ENCODE measurements at places on chromosomes 13 and 19.

- no peak for DNase-seq
These were observed 20.0 kb upstream of the AMER2 start for GRCh38 chr13:25192052-25192451.

- no peak for DNase-seq
These were observed 1.3 kb upstream of the RSPH6A start for GRCh38 chr19:45816236-45817009.

DNA sequence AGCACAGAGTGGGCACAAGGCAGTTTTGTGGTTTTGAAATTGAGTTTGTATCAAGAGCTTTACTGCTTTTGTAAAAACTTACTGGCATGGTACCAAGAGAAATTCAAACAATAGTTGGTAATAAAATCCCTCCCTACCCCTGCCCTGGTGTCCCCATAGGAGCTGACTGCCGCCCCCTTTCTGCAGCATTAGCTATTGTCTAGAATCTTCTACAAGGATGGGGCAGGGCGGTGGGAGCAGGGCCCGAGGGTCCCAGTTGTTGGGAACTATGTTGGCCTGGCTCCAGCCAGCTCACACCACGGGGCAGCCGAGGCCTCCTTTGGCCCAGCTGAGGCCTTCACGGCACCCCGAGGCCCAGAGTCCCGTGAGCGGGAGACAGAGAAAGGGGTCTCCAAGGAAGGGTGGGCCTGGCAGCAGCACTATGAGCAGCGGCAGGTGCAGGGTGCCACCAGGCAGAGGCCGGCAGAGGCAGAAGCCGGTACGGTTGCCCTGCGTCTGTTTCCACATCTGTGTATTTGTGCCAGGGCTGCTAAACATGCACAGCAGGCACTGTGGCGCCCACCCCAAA is 57.9 kb downstream of the KDM4B start:
- DNase-seq: no peak

DNA sequence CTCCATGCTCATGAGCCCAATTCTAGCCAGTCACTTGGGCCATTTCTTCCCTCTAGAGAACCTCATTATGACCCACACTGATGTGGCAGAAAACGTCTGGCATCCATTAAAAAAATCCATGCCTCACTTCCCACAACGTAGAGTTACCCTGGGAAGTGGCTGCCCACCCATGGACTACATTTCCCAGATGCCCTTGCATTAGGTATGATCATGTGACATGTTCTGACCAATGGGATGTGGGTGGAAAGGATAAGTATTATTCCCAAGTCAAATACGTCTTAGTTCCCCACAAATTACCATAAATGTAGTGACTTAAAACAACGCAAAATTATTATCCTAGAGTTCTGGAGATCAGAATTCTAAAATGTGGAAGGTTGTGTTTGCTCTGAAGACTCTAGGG is 47.9 kb upstream of the ZNRF4 start:
- DNase-seq: no peak

- no peak for DNase-seq
These were observed 37.1 kb downstream of the MLLT1 start for GRCh38 chr19:6242677-6243076.

DNA sequence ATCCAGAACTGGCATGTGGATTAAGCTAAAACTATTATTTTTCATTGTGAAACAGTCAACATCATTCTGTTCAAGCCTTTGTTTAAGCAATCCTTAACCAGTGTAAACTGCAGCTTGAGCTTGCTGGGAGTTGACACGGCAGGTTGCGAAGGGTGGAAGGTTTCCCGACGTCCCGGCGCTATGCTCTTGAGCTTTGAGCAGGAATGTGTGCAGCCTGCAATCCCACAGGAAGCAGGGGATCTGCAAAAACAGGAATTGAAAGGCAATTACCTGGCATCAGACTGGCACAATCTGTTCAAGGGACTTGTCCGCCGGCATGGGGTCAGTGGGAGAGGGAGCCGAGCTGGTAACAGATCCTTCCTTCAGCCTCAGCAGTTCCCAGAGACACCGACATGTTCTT is 586.7 kb upstream of the SGCG start:
- no peak for DNase-seq
